Osteoblast (primary cell): ENCODE measurements at places on chromosomes 7 and 10.
A peak's percentile ranks its signal among the peaks of the same experiment; 100 is the strongest.

- no peak for DNase-seq
Observed at GRCh38 chr7:121178452-121178851, 150.3 kb upstream of the WNT16 start.

- no peak for DNase-seq
Observed at GRCh38 chr10:21048068-21048467, 151.0 kb upstream of the NEBL start.

GRCh38 chr7:151704960-151705635 is 171.8 kb downstream of the PRKAG2 start:
- DNase-seq: peak; percentile 65

DNA sequence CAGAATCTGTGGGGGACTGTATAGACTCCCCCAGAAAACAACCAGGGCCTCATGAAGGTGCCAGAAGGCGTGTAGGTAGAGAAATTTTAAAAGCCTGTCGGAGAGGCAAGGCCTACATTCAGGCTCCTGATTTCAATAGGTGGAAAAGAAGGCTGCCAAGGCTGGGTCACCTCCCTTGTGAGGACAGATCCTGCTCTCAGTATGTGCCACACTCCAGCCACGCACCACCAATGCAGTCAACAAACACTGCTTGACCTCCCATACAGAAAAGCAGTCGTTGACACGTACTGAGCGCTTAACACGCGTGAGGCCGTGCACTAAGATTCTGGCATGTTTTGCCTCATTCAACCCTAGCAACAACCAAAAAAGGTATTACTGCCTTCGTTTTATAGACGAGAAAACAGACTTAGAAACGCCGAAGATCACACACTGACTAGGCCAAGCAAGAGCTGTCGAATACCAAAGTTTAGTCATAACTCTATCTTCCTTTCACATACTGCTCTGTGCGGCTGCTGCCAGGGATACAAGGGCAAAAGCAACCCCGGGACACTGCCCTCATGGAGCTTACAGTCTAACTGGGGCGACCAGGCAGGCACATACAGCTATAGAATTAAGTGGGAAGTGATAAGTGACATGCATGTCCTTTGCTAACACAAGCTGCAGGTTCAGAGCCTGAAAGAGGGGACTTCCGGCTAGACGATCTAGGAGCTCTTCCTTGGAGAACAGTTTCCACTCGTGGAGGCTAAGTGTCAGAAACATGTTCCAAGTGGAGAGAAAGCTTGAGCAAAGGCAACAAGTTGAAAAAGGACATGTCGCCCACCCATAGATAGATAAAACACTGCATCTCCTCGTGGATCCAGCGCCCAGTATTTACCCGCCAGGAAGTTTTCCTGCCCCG is 797 bp upstream of the NKX2-3 start:
- peak; percentile 37 for DNase-seq

DNA sequence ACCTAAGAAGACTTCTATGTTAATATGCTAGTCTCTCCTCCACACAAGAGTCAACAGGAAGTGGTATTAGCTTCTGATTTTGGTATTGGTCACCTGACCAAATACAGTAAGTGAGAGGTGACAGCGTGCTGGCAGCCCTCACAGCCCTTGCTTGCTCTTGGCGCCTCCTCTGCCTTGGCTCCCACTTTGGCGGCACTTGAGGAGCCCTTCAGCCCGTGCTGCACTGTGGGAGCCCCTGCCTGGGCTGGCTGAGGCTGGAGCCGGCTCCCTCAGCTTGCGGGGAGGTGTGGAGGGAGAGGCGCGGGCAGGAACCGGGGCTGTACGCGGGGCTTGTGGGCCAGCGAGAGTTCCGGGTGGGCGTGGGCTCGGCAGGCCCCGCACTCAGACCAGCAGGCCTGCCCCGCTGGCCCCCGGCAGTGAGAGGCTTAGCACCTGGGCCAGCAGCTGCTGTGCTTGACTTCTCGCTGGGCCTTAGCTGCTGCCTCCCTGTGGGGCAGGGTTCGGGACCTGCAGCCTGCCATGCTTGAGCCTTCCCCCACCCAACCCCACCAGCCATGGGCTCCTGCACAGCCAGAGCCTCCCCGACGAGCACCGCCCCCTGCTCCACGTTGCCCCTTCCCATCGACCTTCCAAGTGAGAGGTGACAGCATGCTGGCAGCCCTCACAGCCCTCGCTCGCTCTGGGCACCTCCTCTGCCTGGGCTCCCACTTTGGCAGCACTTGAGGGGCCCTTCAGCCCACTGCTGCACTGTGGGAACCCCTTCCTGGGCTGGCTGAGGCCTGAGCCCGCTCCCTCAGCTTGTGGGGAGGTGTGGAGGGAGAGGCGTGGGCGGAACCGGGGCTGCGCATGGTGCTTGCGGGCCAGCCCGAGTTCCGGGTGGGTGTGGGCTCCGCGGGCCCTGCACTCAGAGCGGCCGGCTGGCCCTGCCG is 4.2 kb upstream of the ACSL5 start:
- no peak for DNase-seq

- DNase-seq: no peak
Observed at GRCh38 chr7:25790963-25791362, 361.0 kb upstream of the NFE2L3 start.

- no peak for DNase-seq
Observed at GRCh38 chr7:1681581-1681980, 11.5 kb downstream of the ELFN1 start.

- DNase-seq: no peak
Observed at GRCh38 chr10:78449554-78449953, 415.9 kb downstream of the RPS24 start.

- no peak for DNase-seq
Observed at GRCh38 chr7:155164316-155164715, 94.2 kb downstream of the HTR5A start.

- no peak for DNase-seq
Observed at GRCh38 chr10:70499836-70500167, 21.2 kb downstream of the PALD1 start.

DNA sequence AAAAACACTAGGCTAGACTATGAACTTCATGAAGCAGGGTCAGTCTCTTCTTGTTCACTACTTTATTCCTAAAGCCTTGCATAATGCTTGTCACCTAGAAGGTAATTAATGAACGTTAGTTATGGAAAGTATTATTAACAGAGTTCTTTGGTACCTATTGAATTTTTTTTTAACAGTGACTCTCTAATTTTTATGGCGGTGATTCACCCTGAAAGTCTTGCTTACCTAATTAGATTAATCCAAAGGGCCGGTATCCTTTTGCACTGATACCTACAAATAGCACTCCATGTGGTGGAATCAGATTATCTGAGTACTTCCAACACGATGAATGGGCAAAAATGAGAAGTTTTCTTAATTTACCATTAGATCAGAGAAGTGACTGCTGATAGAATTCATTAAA is 31.7 kb downstream of the STAM start:
- DNase-seq: no peak

DNA sequence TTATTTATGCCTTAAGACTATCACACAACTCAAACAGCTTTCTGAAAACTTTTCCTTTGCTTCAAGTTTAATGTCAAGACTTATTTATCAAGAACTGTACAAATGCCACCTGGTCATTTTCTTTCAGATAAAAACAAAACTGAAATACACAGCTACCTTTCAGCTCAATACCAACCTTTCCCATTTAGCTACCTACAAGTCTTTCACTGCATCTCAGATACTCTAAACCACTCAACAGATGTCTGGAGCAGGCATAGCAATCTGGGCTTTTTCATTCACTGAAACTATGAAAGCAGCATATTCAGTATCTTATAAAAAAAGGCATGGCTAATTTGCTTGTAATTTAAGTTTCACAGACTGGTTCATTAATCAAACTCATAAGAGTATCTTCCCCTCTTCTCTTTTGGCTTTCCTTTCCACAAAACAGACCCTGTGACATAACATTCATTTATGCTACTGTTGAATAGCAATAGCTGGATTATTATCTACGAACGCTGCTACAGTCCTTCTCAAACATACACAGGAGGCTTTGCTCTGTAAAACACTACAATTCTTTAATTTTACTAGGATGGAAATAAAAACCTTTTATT is 8.2 kb downstream of the TRA2A start:
- DNase-seq: no peak

DNA sequence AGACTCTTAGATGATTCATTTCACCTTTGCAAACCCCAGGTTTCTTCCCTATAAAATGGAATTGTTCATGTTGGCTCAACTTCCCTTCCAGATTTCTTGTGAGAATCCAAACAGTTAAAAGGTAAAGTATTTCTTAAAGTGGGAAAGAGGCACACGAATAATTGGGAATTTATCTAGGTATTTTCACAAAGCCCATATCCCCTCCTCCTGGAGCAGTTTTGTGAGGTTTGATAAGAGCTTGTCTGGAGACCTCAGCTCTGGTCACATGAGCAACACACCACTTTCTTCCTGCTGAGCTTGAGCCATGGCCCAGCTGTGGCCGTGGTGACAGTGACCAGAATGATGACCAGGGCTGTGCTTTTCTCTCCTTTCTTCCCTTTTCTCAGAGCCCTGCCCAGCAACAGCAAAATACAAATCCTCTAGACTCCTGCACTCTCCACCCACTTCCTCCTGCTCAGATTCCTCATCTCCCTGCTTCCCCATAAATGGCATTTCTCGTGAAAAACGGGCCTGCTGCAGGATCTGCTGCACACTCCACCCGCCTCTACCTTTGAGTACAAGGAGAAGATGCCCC is 87.7 kb downstream of the PIK3CG start:
- no peak for DNase-seq

DNA sequence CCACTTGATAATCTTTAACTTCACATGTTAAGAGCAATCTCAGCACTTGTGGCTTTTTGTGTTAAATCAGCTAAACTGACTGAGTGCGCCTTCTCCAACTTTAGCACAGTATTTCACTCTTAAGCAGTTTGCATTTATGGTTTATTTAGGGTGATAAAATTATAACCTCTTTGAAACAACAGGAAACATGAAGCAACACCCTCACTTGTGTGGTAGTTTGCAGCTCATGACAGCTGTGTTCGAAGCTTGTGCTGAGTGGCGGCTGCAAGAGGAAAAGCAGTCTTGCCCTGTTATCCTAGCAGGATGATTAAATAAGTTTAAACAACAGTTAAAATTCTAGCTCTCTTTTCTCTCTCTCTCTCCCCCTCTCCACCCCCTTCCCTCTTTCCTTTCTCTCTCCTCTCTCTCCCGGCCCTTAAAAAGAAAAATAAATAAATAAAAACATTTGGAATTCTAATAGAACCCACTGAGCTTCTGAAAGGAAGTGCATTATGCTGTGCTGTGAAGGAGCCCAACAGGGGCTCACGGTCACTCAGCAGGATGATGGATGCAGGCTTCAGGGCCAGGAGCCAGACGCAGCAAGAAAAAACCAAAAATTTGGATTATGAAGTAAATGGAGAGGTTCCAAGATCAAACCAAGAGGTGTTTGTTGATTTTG is 25.2 kb downstream of the OGDH start:
- DNase-seq: no peak

DNA sequence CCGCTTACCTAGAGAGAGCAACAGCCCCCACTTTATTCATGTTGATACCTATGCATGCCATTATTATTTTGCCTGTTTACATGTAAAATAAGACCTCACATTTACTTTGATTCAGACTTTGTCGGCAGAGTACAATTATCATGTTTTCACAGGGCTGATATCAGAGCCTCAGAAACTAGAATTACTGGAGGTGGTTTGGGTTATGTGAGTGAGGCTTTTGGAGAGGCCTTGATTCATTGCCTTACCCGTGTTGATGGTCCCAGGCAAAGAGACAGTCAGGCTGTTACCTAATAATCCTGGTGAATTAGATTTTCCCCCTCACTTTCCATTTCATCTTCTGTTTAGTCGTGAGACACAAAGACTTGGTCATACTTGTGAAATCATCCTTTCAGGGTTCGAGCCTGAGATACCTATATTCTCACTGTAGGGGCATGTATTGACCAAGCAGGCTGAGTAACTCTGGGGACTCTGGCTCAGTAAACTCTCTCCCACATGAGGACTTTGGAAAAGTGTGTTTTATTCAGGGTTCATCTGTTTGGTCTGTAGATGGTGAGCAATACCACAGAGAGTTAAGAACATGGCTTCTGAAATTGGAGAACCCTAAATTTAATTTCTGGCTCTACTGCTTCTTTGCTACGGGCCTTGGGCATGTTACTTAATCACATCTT is 150.9 kb downstream of the CELF2 start:
- DNase-seq: no peak

DNA sequence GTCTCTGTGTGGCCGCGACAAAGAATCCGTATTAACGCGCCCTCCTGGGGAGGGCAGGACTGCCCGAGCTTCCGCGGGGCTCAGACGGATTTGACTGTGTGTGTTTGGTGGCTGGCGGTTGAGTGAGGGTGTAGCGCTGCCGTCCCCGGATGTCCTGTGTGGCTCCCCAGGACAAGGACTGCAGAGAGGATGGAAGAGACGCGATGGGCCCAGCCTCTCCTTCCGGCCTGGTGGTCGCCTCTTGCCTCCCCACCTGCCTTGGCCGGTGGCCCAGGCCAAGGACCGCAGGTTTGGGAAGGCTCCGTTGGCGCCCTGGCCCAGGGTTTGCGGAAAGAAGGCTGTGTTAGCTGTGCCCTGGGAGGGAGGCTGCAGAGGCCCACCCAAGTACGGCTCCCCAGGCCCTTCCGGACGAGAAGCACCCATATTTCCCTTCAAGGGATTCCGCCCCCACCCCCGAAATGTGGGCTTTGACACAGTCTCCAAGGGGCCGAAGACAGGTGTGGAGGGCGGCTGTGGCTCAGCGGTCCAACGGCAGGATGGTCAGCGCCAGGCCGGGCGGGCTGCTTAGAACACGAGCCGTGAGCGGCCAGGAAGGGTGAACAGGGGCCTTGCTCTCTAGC is 2.3 kb downstream of the UNCX start:
- no peak for DNase-seq

GRCh38 chr10:101495324-101495925 is 92.6 kb downstream of the POLL start:
- no peak for DNase-seq

DNA sequence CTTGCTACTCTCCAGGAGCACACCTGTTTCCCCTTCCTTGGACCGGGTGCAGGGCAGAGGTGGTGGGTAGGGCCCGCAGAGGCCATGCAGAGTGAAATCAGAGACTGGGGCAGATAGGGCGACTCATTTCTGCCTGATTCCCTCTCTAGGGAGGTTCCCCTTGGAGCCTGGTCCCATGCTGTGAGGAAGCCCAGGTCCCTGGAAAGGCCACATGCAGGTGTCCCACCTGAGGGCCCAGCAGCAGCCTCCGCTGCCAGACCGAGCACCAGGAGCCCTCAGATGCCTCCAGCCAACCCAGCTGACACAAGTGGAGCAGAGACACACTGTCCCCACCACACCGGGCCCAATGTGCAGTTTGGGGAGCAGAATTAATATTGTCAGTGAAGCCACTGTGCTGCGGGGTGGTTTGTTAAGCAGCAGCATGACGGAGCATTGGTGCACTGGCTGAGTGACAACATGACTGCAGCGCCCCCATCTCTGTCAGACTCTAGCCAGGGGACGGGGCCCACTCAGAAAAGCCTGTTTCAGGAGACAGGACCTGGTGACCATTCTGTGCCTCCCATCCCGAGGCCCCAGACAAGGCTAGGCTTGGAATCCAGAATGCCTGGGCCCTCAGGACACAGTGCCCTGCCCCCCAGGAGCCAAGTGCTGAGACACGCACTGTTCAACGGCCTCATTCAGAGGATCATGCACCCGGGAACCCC is 30.4 kb upstream of the RET start:
- DNase-seq: peak; percentile 75

DNA sequence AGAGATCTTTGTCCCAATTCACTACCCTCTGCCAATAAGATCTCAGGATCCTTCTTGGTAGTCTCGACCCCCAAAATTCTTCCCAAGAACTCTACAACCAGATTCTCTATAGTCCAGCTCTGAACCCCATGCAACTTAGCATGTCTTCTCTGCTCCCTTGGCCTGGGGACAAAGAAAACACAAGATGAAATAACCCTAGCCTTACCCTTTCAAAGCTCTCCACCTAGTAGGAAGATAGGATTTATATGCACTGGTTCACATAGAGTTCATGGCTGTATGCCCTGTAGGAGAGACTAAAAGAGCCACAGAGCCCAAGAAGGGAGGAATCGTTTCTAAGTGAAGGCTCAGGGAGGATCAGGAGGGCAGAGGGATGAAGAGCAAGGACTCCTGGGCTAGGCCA is 96.1 kb downstream of the PPP1R3C start:
- no peak for DNase-seq
